ENCODE measurements at places on chromosomes 2 and 18. TPM values are rescaled to one million over a fixed set of nuclear protein-coding genes. Genes with fewer than 3 reads are reported as not detected.

DNA sequence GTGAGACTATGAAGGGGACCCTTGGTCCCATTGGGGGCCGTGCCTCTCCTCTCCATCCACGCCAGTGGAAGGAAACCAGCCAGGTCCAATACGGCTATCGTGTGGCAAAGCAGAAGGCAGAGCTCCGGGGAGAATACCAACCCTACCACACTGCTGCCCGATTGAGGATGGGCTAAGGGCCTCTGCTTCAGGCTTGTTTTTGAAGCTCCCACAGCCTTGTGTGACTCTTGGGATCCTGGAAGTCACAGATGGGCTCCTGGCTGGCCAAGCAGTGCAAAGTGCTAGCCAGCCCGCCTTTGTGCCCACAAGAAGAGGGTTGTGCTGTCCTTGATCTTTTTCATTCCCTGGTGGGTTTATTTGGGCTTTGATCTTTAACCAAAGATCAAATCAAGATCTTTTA, 70.6 kb upstream of the ID2 start:
- no peak for DNase-seq

The INPP4A gene
- total RNA-seq = 32.6 TPM

The IL36G gene
- not detected for total RNA-seq

- DNase-seq = no peak
Observed at GRCh38 chr2:140027320-140027719, 1247.1 kb upstream of the NXPH2 start.

The SP100 gene
- 82.3 TPM for total RNA-seq

Data from urinary bladder (tissue), 4 donors.